Activated T-cell treated with anti-CD3 and anti-CD28 coated beads for 4 hours (primary cell): ENCODE measurements at places on chromosomes 5 and 9.

DNA sequence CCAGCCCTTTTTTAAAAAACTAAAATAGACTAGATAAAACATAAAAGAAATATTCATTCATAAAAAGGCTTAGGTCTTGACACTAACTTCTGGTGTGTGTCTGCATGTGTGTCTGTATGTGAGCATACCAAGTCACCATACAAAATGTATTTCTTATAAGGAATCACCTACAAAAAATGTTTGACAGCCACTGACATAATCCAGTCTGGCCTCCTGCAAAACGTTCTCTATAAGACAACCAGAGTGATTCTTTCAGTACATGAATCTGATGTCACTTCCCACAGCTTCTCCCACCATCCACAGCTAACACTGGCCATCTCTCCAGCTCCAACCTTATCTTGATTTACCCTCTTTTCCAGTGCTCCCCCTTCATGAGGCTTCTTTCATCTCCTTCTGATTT, 192.3 kb downstream of the TLE1 start:
- no peak for DNase-seq

- no peak for DNase-seq
These were observed 2.1 kb downstream of the C9orf78 start for GRCh38 chr9:129832982-129833381.

DNA sequence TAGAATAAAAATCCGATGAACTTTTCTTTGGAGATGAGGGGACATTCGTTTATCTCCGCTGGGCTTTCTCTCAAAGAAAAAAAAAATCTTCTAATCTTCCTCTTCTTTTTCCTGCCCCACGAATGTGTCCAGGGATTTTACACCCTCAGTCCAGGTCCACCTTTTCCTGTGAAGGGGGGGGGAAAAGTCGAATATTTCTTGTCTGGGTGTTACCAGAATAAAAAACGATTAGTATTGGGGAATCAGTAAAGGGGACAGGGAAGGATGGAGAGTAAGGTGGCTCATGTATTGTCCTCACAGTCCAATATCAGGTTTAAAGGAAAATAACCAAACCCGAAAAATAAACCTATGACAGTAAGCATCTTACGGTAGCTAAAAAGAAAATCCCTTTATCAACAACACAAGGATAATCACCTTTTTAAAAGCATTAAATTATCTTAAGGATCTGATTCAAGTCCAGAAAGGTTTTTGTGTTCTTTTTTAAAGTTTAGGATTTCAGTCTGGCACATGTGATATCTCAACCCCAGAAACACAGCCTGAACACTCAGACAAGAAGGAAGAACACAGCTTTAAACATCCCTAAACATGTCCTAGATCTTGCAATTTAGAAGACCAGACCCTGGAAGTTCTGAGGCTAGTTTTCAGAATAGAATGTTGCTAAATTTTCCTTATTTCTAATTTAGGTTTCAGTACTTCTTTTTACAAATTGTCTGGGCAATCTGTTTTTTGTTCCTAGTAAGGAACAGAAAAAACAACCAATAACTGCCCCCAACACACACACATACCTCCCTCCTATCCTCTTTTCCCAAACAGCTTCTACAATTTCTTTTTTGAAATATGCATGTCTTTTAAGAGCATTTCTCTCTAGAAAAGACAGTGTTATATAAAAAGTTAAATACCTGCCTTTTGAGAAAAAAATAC, 1.2 kb downstream of the ZNF608 start:
- DNase-seq, result no peak

DNA sequence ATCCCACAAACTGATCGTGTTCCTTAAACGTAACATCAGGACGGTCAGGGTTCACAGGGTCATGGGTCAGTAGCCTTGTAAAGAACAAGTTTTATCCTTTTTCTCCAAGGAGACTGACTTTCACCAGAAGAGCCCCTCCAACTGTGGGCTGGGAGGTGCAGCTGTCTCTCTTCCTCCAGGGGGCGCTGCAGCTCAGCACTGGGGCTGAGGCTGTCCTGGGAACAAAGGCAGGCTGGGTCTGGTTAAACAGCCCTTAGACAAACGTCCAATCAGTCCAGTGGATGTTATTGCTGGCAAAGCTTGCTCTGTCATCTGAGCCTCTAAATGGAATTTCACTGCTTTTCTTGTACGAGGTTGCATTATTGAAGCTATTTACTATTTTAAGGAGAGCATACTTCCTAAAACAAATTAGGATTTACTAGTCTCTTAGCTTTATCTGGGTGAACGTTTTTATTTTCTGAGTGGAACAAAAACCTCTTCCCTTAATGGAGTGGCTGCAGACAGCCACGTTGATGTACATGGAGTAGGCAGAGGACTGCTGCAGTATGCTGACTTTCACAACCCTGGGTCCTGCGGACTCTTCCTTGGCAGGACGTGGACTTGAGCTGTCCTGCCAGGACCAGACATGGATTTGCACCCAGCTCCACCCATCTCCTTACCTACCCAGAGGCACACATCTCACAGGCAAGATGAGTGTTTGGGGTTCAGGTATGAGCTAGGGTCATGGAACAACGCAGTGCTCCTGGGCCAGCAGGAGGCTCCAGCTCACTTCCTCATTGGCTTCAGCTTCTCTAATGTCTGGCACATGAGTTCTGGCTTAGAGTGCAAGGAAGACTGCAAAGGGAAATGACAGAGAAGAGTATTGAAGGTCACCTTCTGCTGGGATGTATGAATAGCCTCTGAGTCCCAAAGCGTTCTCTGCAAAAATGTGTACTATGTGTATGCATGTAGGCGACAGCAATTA, 7.8 kb downstream of the EXOSC2 start:
- DNase-seq, result peak; percentile 57

GRCh38 chr9:130498918-130499698, 54.3 kb downstream of the ASS1 start:
- DNase-seq, result no peak

DNA sequence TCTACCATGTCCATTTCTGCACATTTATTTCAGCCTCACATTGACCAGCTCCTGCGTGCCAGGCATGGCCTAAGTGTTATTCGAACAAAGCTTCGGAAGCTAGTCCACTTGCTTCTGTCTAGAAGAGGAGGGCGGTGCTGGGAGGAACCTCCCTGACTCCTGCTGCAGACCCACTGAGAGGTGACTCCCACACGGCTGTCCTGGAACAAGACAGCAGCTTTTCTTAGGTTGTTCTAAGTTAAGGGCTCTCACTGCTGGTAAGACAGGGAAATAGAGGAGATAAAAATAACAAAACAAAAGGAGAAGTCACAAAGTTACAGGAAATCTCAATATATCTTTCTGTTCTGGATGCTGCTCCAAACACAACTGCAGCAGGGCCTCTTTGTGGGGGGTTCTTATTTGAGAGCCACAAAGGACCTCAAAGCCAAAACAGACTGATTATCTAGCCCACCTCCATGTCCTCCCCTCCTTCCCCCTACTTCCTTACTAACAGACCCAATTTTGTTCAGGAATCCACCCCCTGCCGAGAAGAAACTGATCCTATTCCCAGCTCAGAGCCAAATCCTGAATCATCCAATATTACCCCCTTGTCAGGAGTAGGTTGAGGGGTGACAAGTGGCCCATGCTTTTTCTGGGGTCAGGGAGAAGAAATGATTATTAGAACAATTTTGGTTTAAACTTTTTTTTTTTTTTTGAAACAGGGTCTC, 28.4 kb upstream of the KCNIP1 start:
- no peak for DNase-seq

- DNase-seq, result no peak
These were observed 118.7 kb upstream of the ADAMTS16 start for GRCh38 chr5:5021436-5021835.
